Epithelial cell of proximal tubule (primary cell): ENCODE measurements at places on chromosomes 5 and 9. TPM values are rescaled to one million over a fixed set of nuclear protein-coding genes. Genes with fewer than 3 reads are reported as not detected.

FGD3 gene
- total RNA-seq: 0.14 and 0.58 TPM in 2 replicates

IL9 gene
- not detected in 2 replicates for total RNA-seq

FIBCD1 gene
- total RNA-seq: 0.29 TPM in 1 of 2 replicates, not detected in the other

SHB gene
- 32.7 and 43.8 TPM in 2 replicates for total RNA-seq
